Activated T-cell treated with anti-CD3 and anti-CD28 coated beads, Interleukin-2, amount 50 U/mL, for 72 hours (primary cell): ENCODE measurements at places on chromosomes 4 and X. TPM values are rescaled to one million over a fixed set of nuclear protein-coding genes. Genes with fewer than 3 reads are reported as not detected.

- peak overlapping the region; percentile 81 for H3K4me3 ChIP-seq
- no peak for DNase-seq
- H3K36me3 ChIP-seq: peaks cover 7% of the 10 kb centered on the region
- H3K4me1 ChIP-seq: peaks cover 77% of the 10 kb centered on the region
- no peaks in the 10 kb centered on the region for H3K27me3 ChIP-seq
Measured at GRCh38 chr4:6697131-6697530, 3.5 kb downstream of the S100P start.

GRCh38 chrX:116357329-116357728, 79.1 kb upstream of the SLC6A14 start:
- H3K36me3 ChIP-seq: no peaks in the 10 kb centered on the region
- no peak for DNase-seq
- H3K27me3 ChIP-seq: peaks cover 20% of the 10 kb centered on the region
- no peaks in the 10 kb centered on the region for H3K4me1 ChIP-seq
- no peak overlapping the region for H3K4me3 ChIP-seq

Gene NR0B1
- not detected for total RNA-seq

GRCh38 chr4:146369446-146369845, 152.3 kb downstream of the SLC10A7 start:
- no peaks in the 10 kb centered on the region for H3K36me3 ChIP-seq
- H3K4me3 ChIP-seq: no peak overlapping the region
- H3K27ac ChIP-seq: no peak overlapping the region
- H3K4me1 ChIP-seq: no peaks in the 10 kb centered on the region
- DNase-seq: no peak

DNA sequence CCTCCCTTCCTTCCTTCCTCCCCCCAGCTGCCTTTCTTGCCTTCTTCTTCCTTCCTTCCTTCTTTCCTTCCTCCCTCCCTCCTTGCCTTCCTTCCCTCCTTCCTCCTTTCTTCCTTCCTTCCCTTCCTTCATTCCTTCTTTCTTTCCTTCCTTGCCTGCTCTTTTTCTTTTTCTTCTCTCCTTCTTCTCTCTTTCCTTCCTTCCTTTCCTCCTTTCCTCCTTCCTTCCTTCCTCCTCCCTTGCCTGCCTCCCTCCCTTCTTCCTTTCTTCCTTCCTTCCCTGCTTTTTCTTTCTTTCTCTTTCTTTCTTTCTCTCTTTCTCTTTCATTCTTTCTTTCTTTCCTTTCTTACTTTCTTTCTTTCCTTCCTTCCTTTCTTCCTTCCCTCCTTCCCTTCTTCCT, 49.1 kb downstream of the STK32B start:
- H3K27me3 ChIP-seq: no peaks in the 10 kb centered on the region
- no peaks in the 10 kb centered on the region for H3K36me3 ChIP-seq
- no peak overlapping the region for H3K4me3 ChIP-seq
- DNase-seq: no peak

DNA sequence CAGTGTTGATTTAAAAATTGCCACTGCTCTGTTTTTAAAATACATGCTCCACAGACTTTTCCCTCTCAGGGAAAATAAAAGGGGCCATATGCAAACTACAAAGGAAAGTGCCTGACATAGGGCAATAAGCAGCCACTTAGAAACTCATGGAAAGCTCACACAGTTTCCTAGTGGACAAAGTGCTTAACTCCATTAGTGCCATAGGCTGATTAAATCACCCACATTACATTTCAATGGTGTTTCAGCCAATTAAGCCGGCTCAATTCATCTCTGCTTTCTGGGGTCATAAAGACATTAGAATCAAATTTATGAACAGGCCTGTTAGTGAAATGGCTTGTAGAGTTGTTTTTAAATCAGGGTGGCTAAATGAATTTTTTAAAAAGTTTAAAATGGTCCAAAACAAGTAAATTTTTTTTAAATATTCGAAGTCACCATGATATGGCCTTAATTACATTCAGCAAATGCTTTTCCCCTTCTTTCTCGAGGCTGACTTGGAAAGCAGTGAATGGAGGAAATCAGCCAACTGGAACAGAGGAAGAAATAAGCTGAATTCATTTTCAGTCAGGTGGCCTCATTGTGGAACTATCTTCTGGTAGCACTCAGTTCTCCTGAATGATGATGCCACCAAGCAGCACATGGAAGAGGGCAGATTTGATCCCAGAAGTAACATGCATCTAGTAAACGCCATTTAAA, 2305.1 kb upstream of the AGA start:
- no peak overlapping the region for H3K4me3 ChIP-seq
- no peak overlapping the region for H3K27ac ChIP-seq
- H3K4me1 ChIP-seq: no peaks in the 10 kb centered on the region
- no peak for DNase-seq
- no peaks in the 10 kb centered on the region for H3K36me3 ChIP-seq

- H3K36me3 ChIP-seq: peaks cover 6% of the 10 kb centered on the region
- H3K4me3 ChIP-seq: peak overlapping the region; percentile 60
- no peaks in the 10 kb centered on the region for H3K27me3 ChIP-seq
- H3K27ac ChIP-seq: peak overlapping the region; percentile 87
- H3K4me1 ChIP-seq: peaks cover 52% of the 10 kb centered on the region
- peak; percentile 57 for DNase-seq
Measured at GRCh38 chrX:131816551-131817136, 206.5 kb upstream of the STK26 start.

Gene SH3D19
- 0.74 TPM for total RNA-seq

GRCh38 chrX:24243188-24243587, 70.7 kb downstream of the SUPT20HL2 start:
- H3K36me3 ChIP-seq: no peaks in the 10 kb centered on the region
- peaks cover 26% of the 10 kb centered on the region for H3K27me3 ChIP-seq
- H3K27ac ChIP-seq: no peak overlapping the region
- no peak for DNase-seq
- no peak overlapping the region for H3K4me3 ChIP-seq

GRCh38 chr4:10611673-10612072, 72.9 kb downstream of the CLNK start:
- H3K4me1 ChIP-seq: no peaks in the 10 kb centered on the region
- no peaks in the 10 kb centered on the region for H3K36me3 ChIP-seq
- no peak overlapping the region for H3K27ac ChIP-seq
- no peak for DNase-seq
- H3K4me3 ChIP-seq: no peak overlapping the region
